Bronchus fibroblast of lung (primary cell): ENCODE measurements at places on chromosomes 7 and 10. TPM values are rescaled to one million over a fixed set of nuclear protein-coding genes. Genes with fewer than 3 reads are reported as not detected.

The ELOVL3 gene
- total RNA-seq = 0.15 and 0.17 TPM in 2 replicates

The CYP3A5 gene
- total RNA-seq = 0.15 TPM in 1 of 2 replicates, not detected in the other

The VWDE gene
- 0.15 and 0.17 TPM in 2 replicates for total RNA-seq

The LIPF gene
- not detected in 2 replicates for total RNA-seq

The HOXA3 gene
- 1.3 and 2.9 TPM in 2 replicates for total RNA-seq
